Activated CD8-positive, alpha-beta memory T cell treated with anti-CD3 and anti-CD28 coated beads, Interleukin-2, amount 50 U/mL, for 48 hours (primary cell): ENCODE measurements at places on chromosomes 3 and 15.

- no peak for DNase-seq
Observed at GRCh38 chr15:64311566-64311965, 44.4 kb downstream of the CSNK1G1 start.

- DNase-seq = no peak
Observed at GRCh38 chr3:149212386-149212785, 9.2 kb downstream of the CP start.

DNA sequence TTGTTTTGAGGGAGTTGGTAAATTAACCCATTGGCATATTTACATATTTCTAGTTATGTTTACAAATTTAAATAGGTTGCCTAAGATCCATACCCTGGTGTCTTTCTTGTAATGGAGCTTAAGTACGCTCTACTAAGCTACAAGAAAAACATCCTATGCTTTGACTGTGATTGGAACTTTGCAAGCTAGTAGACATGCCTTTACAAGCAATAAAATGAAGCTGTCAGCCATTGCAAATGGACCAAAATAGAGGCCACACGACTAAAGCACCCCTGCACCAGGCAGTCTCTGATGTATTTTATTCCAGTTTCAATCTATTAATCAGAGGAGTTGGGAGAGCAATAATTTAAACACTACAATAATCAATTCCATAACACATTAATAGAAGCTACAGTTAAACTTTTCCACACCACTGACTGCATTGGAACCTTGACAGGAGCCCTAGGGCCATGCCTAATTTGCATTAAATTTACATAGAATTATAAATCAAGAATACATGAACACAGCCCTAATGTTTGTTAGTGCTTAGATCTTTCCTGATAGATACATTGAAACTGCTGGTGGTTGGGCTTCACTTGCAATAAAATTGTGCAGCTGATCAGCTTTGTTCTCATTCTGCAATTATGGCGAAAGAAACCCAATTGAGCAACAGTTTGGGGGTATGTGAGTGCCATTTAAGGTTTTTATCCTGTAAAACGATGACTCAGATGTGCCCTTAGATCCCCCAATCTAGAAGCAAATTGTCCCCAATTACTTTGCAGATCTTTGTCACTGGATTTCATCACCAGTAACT lies 360.1 kb downstream of the LSAMP start:
- no peak for DNase-seq

GRCh38 chr3:160676547-160677303 lies at the start of gene ARL14:
Gene ARL14, plus strand, starts transcription at chr3:160677160. Its CDS starts 187 bp downstream, at chr3:160677347.
- no peak for DNase-seq

DNA sequence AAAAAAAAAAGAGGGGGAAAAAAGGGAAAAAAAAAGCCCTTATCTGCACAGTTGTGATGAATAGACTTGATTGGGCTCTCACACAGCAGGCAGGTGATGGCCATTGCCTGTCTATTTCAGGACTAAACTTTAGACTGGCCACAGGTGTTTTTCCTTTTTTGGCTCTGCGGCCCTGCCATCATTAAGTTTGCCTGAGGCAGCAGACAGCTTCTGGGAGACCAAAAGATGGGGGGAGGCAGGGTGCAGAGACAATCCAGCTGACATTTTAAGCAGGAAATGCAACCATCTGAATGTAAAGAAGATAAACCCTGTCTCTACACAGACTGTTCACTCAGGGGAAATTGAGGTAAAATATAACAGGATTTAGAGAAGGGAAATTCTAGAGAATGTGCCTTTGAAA lies 295.0 kb upstream of the KCNH8 start:
- no peak for DNase-seq

DNA sequence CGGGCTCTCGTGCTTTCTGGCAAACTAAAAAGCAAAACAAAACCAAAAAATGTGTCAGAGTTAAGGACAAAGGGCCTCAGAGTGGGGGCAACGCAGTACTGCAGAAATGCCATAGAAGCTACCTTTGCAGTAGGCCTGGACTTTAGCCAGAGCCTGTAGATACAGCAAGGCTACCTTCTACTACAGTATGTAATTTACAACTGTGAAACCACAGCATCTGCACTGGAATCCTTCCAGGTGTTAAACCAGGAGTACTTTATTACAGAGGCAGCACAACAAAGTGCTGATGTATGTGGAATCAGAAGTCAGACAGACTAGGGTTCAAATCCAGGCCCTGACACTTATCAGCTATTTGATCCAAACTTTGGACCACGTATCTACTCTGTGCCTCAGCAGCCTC lies 34.9 kb downstream of the RUBCN start:
- DNase-seq = no peak

DNA sequence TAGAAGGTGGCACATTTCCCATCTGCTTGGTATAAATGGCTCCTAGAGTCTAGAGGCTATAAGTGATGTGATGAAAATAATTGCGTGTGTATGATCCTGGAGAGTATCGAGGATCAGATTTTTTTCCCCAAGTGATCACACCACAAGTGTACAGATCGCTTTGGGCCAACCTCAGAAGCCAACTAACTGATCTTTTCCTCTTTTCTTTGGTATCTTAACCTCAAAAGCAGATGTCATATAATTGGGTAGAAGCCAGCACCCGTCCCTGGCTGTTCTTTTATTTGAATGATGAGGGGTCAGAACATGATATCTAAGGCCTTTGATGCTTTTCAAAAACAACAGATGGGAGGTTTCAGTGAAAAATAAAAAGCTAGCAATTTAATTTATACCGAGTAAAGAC lies 3.3 kb downstream of the P2RY14 start:
- DNase-seq = no peak
